Stimulated activated CD4-positive, alpha-beta T cell treated with anti-CD3 and anti-CD28 coated beads, Interleukin-15, amount 100 ng/mL, for 24 hours (primary cell): ENCODE measurements at places on chromosomes 1 and 21.

GRCh38 chr1:19623523-19623922 lies 20.6 kb upstream of the NBL1 start:
- DNase-seq = no peak

DNA sequence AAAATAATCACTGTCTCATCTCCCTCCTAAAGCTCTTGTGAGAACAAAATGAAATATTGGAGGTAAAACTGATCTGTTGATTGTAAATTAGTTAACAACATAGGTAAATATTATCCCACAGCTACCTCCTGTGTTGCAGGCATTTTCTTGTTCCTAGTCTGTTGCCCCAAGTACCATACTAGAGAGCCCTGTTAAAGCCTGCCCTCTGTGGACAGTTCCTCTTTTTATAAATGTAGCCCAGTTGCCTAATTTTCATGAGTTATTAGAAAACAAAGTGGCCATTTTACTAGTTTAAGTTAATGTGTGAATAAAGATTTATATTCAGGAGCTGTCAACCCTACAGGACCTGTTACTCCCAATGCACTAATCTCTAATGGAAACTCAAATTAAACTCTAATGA lies 180.0 kb upstream of the KCND3 start:
- DNase-seq = no peak

DNA sequence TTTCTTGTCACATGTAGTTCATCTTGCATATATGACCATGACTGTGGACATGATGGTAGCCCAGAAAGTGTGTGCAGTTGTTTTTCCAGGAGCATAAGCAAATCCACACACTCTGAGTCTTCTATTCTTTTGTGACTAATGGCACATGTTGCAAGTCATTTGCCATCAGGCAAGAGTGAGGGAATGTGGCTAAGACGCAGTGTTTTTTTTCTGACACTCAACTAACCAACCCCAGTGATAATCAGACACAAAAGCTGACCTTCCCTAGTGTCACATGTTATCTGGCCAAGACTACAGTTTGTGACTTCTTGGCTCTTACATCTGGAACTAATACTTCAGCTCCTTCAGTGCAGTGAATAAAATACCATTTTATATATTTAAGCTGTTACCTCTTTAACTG lies 108.8 kb downstream of the ITSN1 start:
- DNase-seq = no peak

DNA sequence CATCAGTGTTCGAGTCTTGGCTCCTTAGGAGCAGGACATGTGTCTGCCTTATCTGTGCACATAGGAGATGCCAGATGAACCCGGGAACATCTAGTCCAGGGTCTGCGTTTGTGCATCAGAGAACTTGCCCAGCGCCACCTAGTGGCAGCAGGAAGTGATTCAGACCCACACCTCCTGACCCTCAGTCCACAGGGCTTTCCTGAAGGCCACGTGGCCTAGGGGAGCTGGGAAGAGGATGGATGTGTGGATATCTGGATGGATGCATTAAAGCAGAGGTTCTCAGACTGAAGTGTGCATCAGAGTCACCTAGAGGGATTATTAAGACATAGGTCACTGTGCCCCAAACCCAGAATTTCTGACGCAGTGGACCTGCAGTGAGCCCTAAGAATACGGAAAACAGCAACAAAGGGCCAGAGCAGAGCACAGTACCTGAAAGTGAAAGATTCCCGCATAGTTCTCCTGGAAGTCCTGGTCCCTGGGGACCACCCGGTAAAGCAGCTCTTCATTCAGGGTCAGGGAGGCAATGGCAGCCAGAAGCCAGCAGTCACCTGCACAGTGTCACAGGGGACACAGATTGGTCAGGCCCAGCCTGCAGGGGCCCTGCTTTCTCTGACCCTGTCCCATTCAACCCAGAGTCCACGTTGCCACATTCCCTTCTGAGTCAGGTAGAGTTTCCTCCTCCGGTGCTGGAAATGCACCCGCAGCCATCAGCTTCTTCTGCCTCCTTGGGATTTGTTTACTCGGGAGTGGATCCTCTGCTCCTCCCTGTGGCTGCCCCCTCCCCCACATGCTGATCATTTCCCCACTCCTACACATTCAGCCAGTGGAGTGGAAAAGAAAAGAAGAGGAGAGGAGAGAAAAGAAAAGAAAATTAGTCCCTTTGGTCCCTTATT lies 37.0 kb downstream of the CAPN8 start:
- DNase-seq = peak; percentile 69

DNA sequence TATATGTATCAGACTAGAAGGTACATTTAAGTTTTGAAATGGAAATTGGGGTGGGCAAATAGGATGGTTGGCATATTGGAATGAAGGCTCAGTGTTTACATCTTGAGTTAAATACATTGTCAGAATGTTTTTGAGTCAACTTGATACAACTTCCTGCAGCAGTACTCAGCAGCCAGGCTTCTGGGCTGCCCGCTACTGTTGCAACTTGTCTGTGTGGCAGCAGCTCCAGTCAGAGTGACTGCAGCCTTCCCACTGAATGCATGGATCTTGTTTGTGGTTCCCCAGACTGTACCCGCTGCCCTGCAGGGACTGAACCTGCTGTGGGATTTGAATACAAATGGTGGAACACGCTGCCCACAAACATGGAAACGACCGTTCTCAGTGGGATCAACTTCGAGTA lies 24.9 kb upstream of the SARS1 start:
- DNase-seq = no peak

DNA sequence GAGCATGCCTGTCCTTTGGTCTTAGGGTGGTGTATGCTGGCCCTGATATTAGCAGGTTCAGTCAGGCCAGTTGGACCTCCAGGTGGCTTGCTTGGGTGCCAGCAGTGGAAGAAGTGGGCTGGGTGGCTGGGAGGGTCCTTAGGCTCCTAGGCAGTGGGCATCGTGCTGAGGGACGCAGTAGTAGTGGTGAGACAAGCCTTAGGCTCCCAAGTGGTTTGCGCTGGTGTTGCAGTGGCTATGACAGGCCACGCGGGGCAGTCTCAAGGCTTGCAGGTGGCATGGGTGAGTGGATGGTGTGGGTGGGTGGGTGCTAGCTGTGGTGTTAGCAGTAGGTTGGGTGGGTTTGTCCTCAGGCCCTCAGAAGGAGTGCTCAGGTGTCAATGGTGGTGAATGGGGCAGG lies 162.3 kb downstream of the FMN2 start:
- no peak for DNase-seq

DNA sequence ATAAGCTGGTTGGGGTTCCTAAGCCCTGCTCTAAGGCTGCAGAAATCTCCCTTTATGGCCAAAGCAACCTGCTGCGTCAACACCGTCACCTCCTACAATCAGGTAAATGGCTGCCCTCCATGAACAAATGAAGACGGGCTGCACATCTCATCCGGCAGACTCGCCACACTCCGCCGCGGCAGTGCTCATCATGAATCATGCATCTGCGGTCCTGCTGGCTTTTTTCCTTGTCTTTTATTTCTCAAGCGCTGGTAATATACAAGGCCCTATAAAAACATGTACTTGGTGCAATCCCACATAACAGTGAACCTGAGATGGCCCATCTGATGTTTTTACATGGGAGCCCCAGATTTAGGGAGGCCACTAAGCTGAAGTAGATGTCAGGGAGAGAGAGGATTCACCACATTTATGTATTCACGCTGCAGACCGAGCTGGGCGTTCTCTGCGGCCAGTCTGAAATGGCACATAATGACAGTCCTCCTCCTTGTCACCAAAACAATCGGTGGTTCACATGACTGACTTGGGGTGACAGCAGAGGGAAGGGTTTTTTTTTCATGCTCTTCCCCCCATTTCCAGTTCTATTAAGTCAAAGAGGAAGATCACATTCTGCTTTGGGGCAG lies 91.6 kb downstream of the KAZN start:
- no peak for DNase-seq

GRCh38 chr1:208013210-208013609 lies 102.3 kb upstream of the CD34 start:
- no peak for DNase-seq

- DNase-seq = no peak
Measured at GRCh38 chr21:42311816-42312625, 3.2 kb downstream of the TFF3 start.

GRCh38 chr1:17155257-17155920 lies 36.1 kb upstream of the PADI2 start:
- no peak for DNase-seq

GRCh38 chr1:230977761-230978490 lies 735 bp downstream of the TTC13 start:
- DNase-seq = peak; percentile 54

- DNase-seq = no peak
Measured at GRCh38 chr1:89095737-89096136, 30.2 kb downstream of the GBP2 start.

DNA sequence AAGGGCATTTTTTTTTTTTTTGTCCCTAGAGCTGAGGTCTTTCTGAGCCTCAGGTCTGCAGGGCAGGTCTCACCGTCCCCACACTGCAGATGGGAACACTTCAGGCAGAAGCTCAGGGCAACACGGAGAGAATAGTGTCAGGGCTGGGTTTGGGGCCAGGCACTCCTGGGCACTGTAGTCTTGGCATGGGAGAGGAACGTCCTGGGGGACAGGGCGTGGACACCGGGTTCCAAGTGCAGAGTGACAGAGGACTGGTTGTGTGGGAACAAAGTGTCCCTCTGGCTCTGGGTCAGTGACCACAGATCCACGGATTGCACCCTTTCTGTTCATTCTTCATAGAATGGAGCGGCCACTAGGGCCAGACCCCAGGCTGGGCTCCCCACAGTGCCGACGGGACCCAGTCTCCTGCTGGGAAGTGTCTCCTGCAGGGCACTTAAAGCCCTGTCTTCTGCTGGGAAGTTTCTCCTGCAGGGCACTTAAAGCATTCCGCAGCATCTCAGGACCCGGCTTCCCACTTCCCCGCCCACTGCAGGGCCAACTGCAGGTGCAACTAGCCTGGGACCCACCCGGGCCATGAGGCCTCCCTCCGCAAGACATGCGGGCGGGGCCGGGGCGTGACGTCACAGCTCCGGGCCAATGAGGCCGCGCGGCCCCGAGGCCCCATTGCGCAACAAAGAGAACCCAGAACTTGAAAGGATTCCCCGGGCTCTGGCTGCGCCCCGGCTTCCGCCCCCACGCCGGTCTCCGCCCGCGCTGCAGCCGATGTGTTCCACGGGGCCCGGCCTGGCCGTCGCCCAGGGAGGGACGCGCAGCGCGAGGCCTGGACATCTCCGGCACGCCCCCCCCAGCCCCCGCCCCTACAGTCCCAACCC lies 1.2 kb downstream of the GPR153 start:
- peak; percentile 85 for DNase-seq

DNA sequence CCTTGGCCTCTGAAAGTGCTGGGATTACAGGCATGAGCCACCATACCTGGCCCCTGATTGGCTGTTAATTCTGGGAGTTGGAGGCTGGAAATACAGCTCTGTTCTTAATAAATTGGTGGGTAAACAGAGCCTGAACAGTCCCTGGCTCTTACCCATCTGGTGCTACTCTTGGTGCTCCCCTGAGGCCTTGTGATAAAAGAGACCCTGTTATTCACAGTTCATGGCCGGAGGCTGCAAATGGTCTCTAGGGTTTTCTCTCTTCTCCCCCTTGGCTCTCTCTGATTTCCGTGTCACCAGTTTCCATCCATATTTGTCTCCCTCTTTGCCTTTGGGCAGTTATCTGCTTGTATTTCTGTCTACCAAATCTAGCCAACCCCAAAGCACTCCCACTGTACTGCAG lies 17.2 kb downstream of the NFASC start:
- DNase-seq = no peak

- no peak for DNase-seq
Measured at GRCh38 chr1:30286241-30286987, 437.0 kb downstream of the MATN1 start.

DNA sequence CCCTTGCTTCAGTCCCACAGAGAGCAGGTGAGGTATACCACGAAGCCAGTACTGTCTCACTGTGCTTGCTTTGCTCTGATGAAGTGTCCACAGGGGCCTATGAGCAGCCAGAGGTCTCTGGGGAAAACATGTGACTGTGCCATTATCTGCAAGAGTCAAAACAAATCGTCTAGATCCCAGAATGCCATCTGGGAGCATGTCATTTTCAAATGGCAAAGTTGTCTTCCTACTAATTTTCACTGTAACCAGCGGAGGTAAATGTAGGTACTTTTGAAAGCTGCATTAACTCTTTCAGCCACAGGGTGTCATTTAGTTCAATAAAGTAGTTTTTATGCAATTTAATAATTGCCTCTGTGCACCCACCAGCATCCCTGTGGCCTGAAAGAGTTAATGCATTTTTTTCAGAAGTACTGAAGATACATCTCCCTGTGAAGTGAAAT lies 173.6 kb upstream of the SGIP1 start:
- DNase-seq = no peak

DNA sequence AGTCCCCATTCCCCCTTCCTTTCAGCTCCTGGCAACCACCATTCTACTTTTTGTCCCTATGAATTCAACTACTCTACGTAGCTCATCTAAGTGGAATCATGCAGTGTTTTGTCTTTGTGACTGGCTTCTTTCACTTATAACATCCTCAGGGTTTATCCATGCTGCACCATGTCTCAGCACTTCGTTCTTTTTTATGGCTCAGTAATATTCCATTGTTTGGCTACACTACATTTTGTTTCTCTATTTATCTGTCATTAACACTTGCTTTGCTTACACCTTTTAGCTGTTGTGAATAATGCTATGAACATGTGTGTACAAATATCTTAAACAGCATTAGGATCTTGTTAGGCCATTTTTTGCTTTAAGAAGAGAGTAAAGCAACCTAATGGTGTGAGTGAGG lies 1.5 kb upstream of the MRPS14 start:
- DNase-seq = no peak

- no peak for DNase-seq
Measured at GRCh38 chr1:38173848-38174247, 127.3 kb upstream of the POU3F1 start.

GRCh38 chr1:166915941-166916340 lies 39.9 kb upstream of the TADA1 start:
- no peak for DNase-seq

GRCh38 chr1:153619171-153619570 lies 3.0 kb upstream of the S100A14 start:
- DNase-seq = no peak

DNA sequence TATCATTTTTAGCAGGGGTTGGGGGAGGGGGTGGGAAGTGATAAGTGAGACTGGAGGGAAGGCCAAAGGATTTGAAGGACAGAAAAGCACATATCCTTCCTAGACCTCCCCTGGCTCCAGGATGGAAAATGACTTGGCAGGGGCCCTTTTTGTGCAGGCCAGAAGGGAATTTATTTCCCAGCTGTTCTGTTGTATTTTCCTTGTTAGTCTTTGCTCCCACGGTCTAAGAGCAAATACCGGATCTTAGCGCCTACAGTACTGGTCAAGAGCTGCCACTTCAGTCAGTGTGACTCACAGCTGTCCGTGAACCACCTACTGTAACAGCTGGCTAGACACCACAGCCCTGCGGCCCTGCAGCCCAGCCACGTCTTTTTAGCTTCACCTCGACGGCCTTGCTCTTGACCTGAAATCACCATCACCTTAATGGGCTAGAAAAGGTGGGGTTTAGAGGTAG lies 51.0 kb upstream of the ERRFI1 start:
- DNase-seq = no peak

DNA sequence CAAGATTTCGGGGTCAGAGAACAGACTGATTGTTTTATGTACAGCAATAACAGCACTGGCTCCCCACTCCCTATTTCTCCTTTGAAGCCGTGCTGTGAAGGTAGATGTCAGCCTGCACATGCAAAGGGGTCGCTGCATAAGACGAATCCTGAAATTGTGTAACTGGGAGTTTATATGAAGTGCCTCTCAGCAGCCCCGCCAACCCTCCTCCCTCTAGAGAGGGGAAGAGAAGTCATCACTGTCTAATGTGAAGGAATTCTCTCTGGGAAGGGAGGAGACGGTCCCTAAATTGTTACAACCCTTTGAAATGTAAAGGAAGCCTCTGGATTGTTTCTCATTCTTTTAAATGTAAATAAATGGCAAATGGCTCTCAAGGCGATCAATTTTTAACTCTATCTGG lies 545.3 kb downstream of the PLA2G4A start:
- no peak for DNase-seq
